Stimulated activated CD8-positive, alpha-beta memory T cell treated with anti-CD3 and anti-CD28 coated beads, Interleukin-12 subunit alpha, Interleukin-12 subunit beta, amount 100 ng/mL, for 4 hours (primary cell): ENCODE measurements at places on chromosomes 12 and 14.

GRCh38 chr12:124595444-124595843 lies 28.0 kb upstream of the NCOR2 start:
- DNase-seq, result no peak

GRCh38 chr12:92362785-92363184 lies 217.1 kb upstream of the BTG1 start:
- no peak for DNase-seq

- peak; percentile 46 for DNase-seq
These were observed 962 bp downstream of the LEMD3 start for GRCh38 chr12:65170209-65170881.

GRCh38 chr14:50929506-50929905 lies 14.8 kb downstream of the PYGL start:
- DNase-seq, result no peak

DNA sequence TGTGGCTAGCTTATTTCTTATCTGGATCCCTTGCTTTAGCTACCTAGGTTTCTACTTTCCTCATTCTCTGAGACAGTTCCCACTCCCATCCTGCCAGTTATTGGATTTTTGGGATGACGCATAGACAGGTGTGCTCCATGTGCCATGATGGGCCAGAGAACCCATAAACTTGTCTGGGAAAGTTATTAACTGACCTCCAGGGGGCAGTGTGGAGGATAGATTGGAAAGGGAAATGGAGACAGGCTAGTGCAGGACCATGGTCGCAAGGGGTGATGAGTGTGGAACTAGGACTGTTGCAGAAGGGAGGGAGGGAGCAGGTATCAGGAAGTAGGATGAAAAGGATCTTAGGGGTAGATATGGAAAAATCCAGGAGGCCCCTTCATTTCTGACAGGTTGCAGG lies 80.3 kb downstream of the ESRRB start:
- DNase-seq, result no peak

GRCh38 chr12:113242560-113242959 lies 21.3 kb downstream of the TPCN1 start:
- no peak for DNase-seq

DNA sequence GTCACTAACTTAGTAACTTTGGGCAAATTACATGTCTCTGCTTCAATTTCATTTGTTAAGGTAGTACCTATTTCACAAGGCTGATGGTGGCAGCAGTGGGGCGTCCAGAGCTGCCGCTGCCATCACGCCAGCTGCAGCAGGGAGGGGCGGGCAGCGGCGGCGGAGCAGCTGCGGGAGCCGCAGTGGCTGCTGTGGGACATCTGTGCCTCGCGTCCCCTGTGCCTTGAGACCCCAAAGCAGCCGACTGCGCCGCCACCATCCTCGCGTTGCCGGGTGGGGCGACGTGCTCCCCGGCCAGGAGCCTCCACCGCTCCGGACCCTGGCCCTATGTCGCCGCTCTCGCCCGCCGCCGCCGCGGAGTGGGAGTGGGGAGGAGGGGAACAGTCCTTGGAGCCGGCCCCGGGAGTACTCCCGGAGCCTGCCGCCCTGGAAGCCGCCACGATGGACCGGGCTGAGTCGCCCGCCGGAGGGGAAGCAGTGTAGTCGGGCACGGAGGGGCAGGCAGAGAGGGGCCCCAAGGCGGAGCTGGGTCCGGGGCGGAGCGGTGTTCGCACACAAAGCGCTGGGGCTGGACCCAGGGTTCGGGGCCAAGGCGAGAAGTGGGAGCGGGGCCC lies 51.4 kb downstream of the A2M start:
- peak; percentile 21 for DNase-seq

DNA sequence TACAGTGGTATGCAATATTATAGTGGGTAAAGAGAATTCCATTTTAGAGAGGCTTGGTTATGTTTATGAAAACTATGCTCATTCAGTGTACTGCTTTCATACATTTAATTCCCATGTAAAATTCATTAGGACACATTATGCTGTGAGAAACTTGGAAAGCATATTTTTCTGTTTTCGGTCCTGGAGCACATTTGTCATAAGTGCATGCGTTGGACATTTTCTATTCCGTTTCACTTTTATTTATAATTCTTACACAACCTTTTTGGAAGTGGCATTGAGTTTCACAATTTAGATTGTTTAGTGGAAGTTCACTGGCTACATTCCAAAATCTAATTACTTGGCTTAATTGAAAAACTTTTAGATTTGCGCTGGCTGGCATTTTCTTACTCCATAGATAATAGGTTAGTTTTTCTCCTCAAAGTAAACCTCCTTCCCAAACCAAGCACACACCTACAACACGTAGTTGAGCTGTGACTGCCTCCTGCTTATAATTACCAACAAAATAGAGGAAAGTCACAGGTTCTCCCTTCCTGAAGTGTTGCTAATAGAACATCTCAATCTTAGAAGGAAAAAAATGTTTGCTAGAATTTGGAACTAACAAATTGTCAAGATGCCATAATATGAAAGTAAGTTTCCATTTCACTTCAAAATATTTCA lies 938.5 kb downstream of the TRHDE start:
- no peak for DNase-seq

DNA sequence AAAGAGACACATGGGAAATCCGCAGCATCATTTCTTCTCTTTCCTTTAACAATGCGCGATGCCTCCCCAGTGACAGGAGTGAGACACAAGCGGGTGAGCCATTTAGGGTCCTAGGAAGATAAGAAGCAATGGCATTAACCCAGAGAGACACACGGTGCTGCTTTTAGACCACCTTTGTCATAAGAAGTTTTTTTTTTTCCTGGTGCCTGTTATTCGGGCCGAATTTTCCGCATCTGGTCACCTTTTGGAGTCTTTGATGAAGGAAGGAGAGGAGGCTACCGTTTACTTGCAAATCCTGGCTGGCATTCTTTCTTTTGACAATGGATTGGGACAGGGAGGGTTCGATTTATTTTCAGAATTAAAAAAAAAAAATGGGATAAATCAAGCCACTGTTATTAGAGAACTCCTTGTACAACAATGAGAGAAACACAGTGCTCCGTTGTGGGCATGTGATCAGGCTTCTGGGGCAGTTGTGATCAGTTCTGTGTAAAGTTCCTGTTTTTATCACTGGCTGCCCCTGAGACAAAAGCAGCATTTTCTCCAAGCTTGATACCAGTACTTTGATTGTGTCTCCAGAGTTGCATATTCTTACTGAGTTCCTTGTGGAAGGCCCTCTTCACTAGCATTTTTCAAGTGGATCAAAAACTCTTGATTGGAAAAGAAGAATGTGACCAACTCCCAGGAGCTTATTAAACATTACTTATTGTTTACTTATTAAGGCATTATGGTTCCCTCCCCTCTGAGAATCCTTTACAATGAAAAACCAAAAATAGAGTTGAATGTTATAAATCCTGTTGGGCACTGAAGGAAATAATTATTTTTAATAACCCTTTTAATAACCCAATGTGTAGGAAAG lies 1.1 kb downstream of the DIP2B start:
- no peak for DNase-seq

DNA sequence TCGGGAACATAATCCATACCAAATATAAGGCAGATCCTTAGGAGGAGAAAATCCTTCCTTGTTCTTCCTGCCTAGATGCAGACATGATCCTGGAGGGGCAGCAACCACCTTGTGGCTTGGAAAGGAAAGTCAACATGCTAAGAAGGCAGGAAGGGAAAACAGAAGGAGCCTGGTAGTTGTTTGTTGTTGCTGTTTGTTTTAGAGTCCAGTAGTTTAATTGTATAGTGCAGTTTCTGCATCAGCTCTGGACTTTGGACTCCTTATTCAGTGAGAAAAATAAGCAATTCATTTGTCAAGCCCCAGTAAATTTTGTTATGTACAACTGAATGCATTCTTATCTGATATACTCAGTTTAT lies 45.7 kb upstream of the APPL2 start:
- DNase-seq, result no peak

DNA sequence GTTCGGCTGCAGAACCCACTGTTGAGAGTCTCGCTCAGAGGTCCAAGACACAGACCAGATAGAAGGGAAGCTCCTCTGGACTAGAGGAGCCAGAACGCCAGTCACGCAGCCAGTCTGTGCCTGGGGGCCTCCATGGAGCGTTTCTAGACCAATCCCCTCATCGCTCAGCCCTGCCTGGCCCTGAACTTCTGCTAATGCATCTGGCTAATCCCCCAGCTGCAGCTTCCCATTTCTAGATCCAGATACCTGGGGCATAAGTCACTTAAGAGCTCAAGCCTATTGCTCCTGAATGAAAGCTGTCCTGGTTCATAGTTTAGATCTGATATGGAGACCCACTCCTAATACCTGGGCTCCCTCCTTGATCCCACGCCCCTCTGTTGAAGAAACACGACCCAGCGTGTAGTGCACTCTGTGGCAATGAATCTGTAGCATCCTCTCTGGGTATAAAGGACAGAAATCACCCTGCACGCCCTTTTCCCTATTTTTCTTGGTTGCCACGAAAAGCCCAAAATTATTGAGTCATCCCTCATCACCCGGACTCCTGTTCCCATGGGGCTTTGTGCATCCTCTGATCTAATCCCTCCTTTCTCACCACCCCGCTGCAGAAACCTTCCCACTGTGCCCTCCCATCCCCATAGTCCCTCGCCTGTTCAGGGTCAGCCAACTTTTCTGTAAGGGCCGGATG lies 341.6 kb upstream of the FKBP4 start:
- no peak for DNase-seq

- DNase-seq, result no peak
These were observed 7.2 kb upstream of the SH2B3 start for GRCh38 chr12:111398530-111398929.

DNA sequence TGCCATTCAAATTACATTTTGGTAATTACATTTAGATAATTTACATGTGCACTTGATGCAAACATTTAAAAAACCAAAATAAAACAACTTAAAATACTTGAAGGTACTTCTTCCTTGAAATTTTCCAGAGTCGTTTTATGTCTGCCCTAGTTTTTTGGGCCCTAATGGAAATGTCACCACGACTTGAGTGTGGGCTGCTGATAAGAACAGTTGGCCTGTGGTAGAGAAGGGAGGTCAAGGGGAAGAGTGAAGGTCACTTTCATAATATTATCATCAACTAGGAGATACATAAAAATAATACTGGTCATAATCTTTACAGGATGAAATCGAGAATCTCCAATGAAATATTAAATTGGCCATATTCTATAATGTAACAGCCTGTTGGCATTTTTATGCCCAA lies 23.1 kb downstream of the ZDHHC17 start:
- no peak for DNase-seq

DNA sequence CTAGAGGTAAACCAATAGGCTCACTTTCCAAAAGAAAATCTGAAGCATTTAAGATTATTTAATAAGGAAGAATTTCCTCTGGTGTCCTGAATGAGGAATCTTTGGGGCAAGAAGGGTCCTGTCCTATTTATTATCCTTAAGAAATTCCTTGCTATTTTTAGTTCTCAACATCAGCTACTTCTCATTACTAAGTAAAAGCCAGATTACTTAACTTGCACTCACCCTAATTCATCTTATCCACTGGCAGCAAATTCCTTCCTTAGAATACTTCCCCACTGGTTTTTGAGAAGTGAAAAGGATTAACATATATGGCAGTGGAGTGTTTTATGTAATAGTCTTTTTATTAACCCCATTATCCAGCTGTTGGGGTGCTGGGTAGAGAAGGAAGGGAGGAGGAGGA lies 767.7 kb downstream of the DIO2 start:
- DNase-seq, result no peak

DNA sequence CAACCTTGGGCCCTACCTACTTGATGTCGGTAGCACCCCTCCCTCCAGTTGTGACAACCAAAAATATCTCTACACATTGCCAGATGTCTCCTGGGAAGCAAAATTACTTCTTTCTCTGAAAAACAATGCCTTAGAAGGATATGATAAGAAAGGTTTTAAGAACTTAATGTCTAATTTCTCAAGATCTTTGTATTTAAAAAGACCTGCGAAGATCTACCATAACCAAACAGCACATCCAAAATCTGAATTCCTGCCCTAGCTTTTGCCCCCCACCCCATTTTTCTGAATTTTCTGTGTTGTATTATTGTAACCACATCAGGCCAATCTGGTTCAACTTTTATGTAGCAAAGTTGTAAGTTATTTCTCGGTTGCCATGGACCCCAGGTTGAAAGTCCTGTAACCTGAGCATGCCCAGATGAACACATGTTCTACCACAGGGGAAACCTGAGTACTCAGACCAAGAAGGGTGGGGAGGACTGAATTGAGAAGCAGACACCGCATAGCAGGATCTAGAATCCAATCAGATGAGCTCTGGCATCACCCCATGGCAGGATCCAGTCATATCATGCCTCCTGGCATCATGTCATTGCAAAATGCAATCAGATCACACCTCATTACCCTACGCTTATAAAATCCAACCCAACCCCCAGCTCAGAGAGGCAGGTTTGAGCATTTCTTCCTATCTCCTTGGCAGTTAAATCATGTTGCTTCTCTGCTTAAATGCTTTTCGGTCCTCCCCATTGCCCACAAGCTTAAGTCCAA lies 8.7 kb downstream of the TMEM253 start:
- DNase-seq, result no peak

GRCh38 chr12:109056891-109057290 lies 4.5 kb downstream of the USP30 start:
- no peak for DNase-seq

DNA sequence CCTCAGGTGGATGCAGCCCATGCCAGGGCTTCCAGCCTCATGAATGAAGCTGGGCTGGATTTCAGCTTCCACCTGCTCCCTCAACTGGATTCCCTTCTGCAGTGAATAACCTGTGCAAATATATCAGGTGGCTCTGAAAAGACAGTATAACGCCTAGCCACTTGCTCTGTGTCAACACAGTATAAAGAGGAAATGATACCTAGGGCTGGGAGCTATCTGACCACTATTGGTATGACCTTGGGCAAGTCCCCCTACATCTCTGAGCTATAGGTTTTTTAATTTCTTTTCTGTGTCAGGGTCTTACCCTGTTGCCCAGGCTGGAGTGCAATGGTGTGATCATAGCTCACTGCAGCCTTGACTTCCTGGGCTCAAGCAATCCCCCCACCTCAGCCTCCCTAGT lies 19.8 kb downstream of the ISM2 start:
- DNase-seq, result no peak

- peak; percentile 35 for DNase-seq
These were observed 11.8 kb upstream of the SYNE2 start for GRCh38 chr14:63840981-63841380.

DNA sequence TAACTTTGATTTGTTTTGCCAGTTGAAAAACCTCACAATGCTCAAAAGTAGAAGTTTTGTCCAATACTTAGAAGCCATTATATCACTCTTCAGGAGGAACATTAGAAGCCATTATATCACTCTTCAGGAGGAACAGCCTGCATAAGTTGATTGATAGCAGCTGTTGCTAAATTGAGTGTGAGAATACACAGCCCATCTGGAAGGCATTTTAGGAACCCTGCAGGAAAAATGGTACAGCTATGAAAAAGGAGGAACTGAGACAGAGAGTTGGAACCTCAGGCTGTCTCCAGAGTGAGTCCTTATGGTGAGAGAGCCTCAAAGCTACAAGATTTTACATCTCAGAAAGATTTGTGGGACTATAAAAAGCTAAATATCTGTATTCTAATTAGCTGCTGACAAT lies 207.0 kb downstream of the MYRFL start:
- no peak for DNase-seq

DNA sequence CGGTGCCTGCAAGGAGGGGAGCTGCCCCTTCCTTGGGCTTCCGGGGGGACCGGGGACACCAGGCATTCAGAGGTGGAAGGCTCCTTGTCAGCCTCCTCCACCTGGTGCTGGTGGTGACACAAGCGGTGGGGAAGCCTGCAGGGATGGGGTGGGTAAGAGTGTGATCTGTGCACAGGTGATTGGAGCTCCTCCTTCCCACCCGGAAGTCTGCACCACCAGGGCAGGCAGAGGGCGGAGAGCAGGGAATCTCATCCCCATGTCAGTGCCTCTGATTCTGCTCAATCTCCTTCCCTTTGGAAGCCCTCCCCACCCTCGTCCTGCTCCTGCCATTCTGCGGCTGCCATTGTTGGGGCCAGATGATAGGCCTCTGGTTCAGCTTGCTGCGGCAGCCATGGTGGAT lies 238.1 kb upstream of the CRY1 start:
- DNase-seq, result no peak
